ENCODE measurements at places on chromosomes 5 and 9. TPM values are rescaled to one million over a fixed set of nuclear protein-coding genes. Genes with fewer than 3 reads are reported as not detected.
A peak's percentile ranks its signal among the peaks of the same experiment; 100 is the strongest.

DNA sequence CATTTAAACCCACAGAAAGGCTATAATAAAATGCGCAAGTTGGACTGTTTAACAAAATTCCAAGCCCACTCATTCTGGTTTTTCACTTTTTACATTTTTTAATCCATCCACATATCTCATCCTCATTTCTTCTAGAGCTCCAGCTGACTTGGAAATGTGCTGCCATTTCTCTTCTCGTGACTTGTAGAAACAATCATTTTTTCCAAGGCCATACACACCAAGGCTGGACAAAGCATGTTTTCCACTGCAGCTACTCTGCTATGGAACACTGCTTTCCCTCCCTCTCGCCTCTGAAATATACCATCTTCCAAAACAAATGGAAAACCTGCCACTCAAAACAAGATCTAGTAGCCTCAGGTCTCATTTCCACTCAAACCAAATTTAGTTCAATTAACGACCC is 141.1 kb downstream of the ESM1 start:
- no peaks in the 10 kb centered on the region for H3K36me3 ChIP-seq
- no peaks in the 10 kb centered on the region for H3K27me3 ChIP-seq
- H3K27ac ChIP-seq: peak overlapping the region; percentile 3
- H3K4me1 ChIP-seq: peaks cover 19% of the 10 kb centered on the region

GRCh38 chr5:169670769-169671525 is 33.9 kb downstream of the DOCK2 start:
- no peak overlapping the region for H3K27ac ChIP-seq
- no peak for DNase-seq
- no peaks in the 10 kb centered on the region for H3K36me3 ChIP-seq
- H3K27me3 ChIP-seq: peaks cover 29% of the 10 kb centered on the region
- H3K4me1 ChIP-seq: peaks cover 3% of the 10 kb centered on the region
- no peak overlapping the region for H3K4me3 ChIP-seq

DNA sequence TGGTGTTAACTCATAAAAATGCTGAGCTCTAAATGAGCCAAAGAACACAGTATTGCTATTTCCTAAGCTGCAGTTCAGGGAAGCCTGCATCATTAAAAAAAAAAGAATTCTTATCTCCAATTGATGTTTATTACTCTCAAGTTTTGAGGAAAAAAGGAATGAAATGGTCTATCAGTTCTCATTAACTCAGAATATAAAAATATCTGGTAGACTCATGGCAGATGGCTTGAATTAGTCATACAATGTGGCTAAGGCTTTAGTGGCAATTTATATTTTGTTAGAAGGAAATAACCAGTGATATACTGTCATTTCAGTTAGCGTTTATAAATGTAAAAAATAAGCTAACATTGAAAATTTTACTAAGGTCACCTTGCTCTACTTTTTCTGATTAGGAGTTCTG is 1403.4 kb upstream of the C9orf72 start:
- no peak for DNase-seq
- no peaks in the 10 kb centered on the region for H3K27me3 ChIP-seq
- no peak overlapping the region for H3K27ac ChIP-seq
- H3K4me3 ChIP-seq: no peak overlapping the region
- peaks cover 4% of the 10 kb centered on the region for H3K36me3 ChIP-seq
- H3K4me1 ChIP-seq: no peaks in the 10 kb centered on the region

- H3K4me3 ChIP-seq: peak overlapping the region; percentile 64
- peaks cover 34% of the 10 kb centered on the region for H3K4me1 ChIP-seq
- peaks cover 96% of the 10 kb centered on the region for H3K27me3 ChIP-seq
- DNase-seq: no peak
- no peaks in the 10 kb centered on the region for H3K36me3 ChIP-seq
Observed at GRCh38 chr5:159097784-159098602, 1.7 kb downstream of the EBF1 start.

DNA sequence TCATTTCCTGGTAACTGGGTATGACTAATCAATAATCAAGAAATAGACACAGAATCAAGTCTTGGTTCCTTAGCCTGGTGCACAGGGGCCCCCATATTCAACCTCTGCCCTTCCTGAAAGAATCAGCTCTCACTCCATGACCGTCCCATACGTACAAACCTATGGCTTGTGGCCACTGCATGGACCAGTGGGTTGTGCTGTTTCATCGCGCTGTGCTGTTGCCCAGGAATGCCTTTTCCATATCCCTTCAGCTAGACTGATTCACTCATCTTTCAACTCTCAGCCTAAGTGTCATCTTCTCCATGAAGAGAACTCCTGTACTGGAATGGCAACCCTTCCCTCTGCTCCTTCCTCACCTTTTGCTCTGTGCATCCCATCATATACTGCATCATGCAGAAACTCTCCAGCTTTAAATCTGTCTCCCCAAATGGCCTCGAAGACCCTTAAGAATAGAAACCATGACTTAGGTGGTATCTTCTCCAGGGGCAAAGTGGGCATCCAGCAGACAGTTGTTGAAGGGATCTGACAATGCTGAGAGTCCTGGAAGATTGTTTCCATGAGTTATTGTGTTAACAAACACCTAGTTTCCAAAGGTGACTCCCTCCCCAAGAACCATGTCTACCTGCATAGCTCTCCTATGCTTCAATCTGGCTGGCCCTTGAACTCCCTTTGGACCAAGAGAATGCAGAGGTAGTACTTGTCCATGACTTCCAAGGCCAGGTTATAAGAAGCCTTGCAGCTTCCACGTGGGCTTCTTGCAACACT is 180.8 kb downstream of the ACTL7B start:
- H3K4me3 ChIP-seq: no peak overlapping the region
- no peak overlapping the region for H3K27ac ChIP-seq
- no peak for DNase-seq
- peaks cover 40% of the 10 kb centered on the region for H3K4me1 ChIP-seq
- no peaks in the 10 kb centered on the region for H3K27me3 ChIP-seq
- H3K36me3 ChIP-seq: no peaks in the 10 kb centered on the region

- no peaks in the 10 kb centered on the region for H3K27me3 ChIP-seq
- H3K27ac ChIP-seq: peak overlapping the region; percentile 17
- H3K4me1 ChIP-seq: peaks cover 20% of the 10 kb centered on the region
Observed at GRCh38 chr5:177296581-177296980, 6.9 kb downstream of the RAB24 start.

GRCh38 chr9:18905028-18905882 is 127.8 kb downstream of the SAXO1 start:
- no peak overlapping the region for H3K27ac ChIP-seq
- peaks cover 2% of the 10 kb centered on the region for H3K4me1 ChIP-seq
- peaks cover 12% of the 10 kb centered on the region for H3K36me3 ChIP-seq
- H3K27me3 ChIP-seq: no peaks in the 10 kb centered on the region
- H3K4me3 ChIP-seq: no peak overlapping the region
- DNase-seq: no peak

GRCh38 chr5:160556846-160557245 is 135.2 kb downstream of the PTTG1 start:
- no peak for DNase-seq
- no peaks in the 10 kb centered on the region for H3K36me3 ChIP-seq
- no peak overlapping the region for H3K4me3 ChIP-seq
- peaks cover 24% of the 10 kb centered on the region for H3K4me1 ChIP-seq
- H3K27me3 ChIP-seq: peaks cover 2% of the 10 kb centered on the region

GRCh38 chr5:98742396-98743073 is 30.9 kb upstream of the RGMB start:
- no peaks in the 10 kb centered on the region for H3K36me3 ChIP-seq
- H3K27me3 ChIP-seq: peaks cover 10% of the 10 kb centered on the region
- no peak overlapping the region for H3K4me3 ChIP-seq
- DNase-seq: no peak

GRCh38 chr5:16000056-16000455 is 179.5 kb downstream of the MARCHF11 start:
- peaks cover 4% of the 10 kb centered on the region for H3K4me1 ChIP-seq
- H3K27ac ChIP-seq: no peak overlapping the region
- no peak for DNase-seq
- no peak overlapping the region for H3K4me3 ChIP-seq

GRCh38 chr9:69122549-69123141 is 51.4 kb upstream of the TJP2 start:
- peak overlapping the region; percentile 98 for H3K27ac ChIP-seq
- peaks cover 26% of the 10 kb centered on the region for H3K4me1 ChIP-seq
- peaks cover 12% of the 10 kb centered on the region for H3K27me3 ChIP-seq

GRCh38 chr5:124771761-124772160 is 25.3 kb upstream of the ZNF608 start:
- no peak overlapping the region for H3K27ac ChIP-seq
- H3K27me3 ChIP-seq: no peaks in the 10 kb centered on the region
- H3K4me1 ChIP-seq: peaks cover 24% of the 10 kb centered on the region
- H3K36me3 ChIP-seq: no peaks in the 10 kb centered on the region
- DNase-seq: no peak
- H3K4me3 ChIP-seq: no peak overlapping the region

- peaks cover 12% of the 10 kb centered on the region for H3K36me3 ChIP-seq
- no peak overlapping the region for H3K4me3 ChIP-seq
- no peaks in the 10 kb centered on the region for H3K4me1 ChIP-seq
- H3K27me3 ChIP-seq: no peaks in the 10 kb centered on the region
- no peak overlapping the region for H3K27ac ChIP-seq
Observed at GRCh38 chr5:109786206-109786855, 96.6 kb downstream of the MAN2A1 start.

DNA sequence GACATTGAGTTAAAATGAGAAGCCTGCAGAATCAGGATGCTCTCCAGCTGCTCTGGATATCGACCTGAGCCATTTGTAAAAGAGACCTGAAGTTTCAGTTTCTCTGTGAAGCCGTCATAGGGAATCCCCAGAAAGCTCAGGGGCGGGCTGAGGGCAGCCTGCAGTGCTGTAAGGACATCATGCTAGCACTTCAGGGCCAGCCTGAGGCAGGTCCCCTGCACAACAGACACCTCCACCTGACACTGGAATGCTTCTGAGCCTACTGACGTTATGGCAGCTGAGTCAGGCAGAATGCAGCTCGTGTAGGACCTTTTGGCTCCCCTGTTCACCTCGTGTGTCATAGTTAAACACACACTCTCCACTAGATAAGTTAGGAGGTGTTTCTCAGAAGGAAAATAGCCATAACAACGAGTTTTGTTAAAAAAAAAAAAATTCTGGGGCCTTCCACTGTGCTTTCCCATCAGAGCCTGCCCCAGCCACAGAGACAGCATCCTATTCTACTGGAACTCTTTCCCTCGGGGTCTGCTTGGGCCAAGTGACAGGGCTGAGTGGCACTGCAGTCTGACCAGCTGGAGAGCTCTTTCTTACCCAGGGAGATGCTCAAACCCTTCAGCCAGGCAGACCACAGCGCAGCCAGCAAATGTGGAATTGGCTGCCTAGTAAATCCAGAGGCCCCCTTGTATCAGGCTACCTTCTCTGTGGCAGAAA is 354.9 kb downstream of the DIRAS2 start:
- no peak overlapping the region for H3K27ac ChIP-seq

GRCh38 chr5:177392765-177393164 is 7.7 kb downstream of the PFN3 start:
- DNase-seq: no peak
- no peaks in the 10 kb centered on the region for H3K36me3 ChIP-seq
- no peak overlapping the region for H3K27ac ChIP-seq

GRCh38 chr5:165333623-165334022 is 1828.2 kb downstream of the MAT2B start:
- H3K36me3 ChIP-seq: no peaks in the 10 kb centered on the region
- no peaks in the 10 kb centered on the region for H3K27me3 ChIP-seq
- no peak for DNase-seq
- H3K27ac ChIP-seq: no peak overlapping the region
- H3K4me3 ChIP-seq: no peak overlapping the region

DNA sequence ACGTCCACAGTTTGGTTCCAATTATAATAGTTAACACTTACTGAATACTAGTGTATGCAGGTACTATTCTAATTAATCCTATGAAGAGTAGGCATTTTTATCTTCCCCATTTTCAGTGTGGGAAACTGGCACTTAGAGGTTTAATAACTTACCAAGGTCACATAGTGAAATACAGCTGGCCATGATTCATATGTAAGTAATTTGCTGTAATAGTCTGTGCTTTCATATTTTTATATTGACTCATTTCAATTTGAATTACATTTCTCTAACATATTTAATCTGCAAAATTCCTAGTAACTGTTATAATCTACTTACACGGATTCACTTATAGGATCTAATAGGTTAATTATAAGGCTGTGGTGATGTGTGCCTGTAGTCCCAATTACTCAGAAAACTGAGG is 19.4 kb downstream of the CCNH start:
- no peak overlapping the region for H3K27ac ChIP-seq
- no peaks in the 10 kb centered on the region for H3K4me1 ChIP-seq
- H3K27me3 ChIP-seq: no peaks in the 10 kb centered on the region
- peaks cover 48% of the 10 kb centered on the region for H3K36me3 ChIP-seq
- no peak overlapping the region for H3K4me3 ChIP-seq

DNA sequence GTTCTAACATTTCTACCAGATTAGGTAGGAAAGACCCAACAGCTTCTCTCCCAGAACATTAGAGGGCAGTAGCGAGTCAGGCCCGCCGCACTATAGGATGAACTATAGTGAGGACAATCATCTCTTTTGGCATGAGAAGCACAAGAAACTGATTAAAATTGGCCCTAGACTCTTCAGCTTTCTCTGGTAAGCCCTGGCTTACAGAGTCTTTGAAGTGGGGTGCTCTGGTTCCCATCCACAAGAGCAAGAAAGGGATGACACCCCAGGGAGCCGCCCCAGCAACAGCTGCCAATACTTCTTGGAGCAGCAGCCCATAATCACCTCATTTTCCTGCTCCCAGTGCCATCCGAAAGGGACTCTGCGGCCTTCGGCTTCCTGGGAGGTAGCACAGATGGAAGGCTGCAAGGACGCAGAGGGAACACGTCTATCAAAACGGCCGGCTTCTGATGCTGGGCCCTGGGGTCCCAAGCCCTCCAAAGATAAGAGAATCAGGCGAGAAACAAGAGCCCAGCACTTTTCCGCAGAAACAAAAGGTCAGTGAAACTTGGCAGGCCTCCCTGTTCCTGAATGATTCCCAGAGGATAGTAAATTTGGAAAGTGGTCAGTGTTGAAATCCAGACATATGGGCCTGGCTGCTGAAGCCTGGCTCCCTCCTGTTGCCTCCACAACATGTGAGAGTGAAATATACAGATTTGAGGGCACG is 69.3 kb downstream of the HSD17B3 start:
- DNase-seq: no peak
- H3K4me1 ChIP-seq: peaks cover 15% of the 10 kb centered on the region
- no peaks in the 10 kb centered on the region for H3K27me3 ChIP-seq
- H3K4me3 ChIP-seq: no peak overlapping the region

- H3K36me3 ChIP-seq: peaks cover 12% of the 10 kb centered on the region
- H3K27ac ChIP-seq: no peak overlapping the region
- no peak overlapping the region for H3K4me3 ChIP-seq
- no peaks in the 10 kb centered on the region for H3K27me3 ChIP-seq
- DNase-seq: no peak
Observed at GRCh38 chr5:80763873-80764647, 109.3 kb upstream of the DHFR start.

Gene PCA3
- total RNA-seq: not detected

Gene PSMD5
- 46.9 TPM for total RNA-seq

Gene ZER1
- 37.2 TPM for total RNA-seq

Gene FBN2
- 238 TPM for total RNA-seq

Gene PCDHA4
- 20.9 TPM for total RNA-seq

Gene CDC26
- 27.0 TPM for total RNA-seq

Gene ADAMTS6
- total RNA-seq: 17.3 TPM

Gene RNF183
- 0.53 TPM for total RNA-seq

Gene PRRT1B
- not detected for total RNA-seq

Gene ANKRD31
- 1.4 TPM for total RNA-seq
